PC-9 (cell line): ENCODE measurements at places on chromosomes 3 and 15. TPM values are rescaled to one million over a fixed set of nuclear protein-coding genes. Genes with fewer than 3 reads are reported as not detected.

The OR5K1 gene
- total RNA-seq = not detected in 2 replicates

The KCNMB3 gene
- 7.4 and 8.9 TPM in 2 replicates for total RNA-seq

The FSD2 gene
- not detected in 2 replicates for total RNA-seq

The RAB6B gene
- total RNA-seq = 0.40 and 0.52 TPM in 2 replicates

The NLGN1 gene
- total RNA-seq = 1.4 TPM in 2 replicates

The ITIH1 gene
- not detected in 2 replicates for total RNA-seq

The LOXL1 gene
- total RNA-seq = 35.8 and 50.7 TPM in 2 replicates

The ABHD14A gene
- 7.1 and 9.9 TPM in 2 replicates for total RNA-seq

The ACOX2 gene
- total RNA-seq = 2.8 and 3.5 TPM in 2 replicates

The PLA2G4F gene
- 1.2 and 1.9 TPM in 2 replicates for total RNA-seq

The CYP11A1 gene
- total RNA-seq = 7.1 and 9.6 TPM in 2 replicates

The PLA2G4D gene
- 0.90 and 1.4 TPM in 2 replicates for total RNA-seq

The TLR9 gene
- 0.30 and 0.44 TPM in 2 replicates for total RNA-seq

The GOLGA6A gene
- 1.2 TPM in 1 of 2 replicates, not detected in the other for total RNA-seq

The SLC12A1 gene
- not detected in 2 replicates for total RNA-seq

The BUB1B gene
- 74.3 and 75.3 TPM in 2 replicates for total RNA-seq

The GUCA1C gene
- total RNA-seq = not detected in 2 replicates

The TJP1 gene
- 152 and 159 TPM in 2 replicates for total RNA-seq

The ANKRD63 gene
- total RNA-seq = not detected in 2 replicates

The RMDN3 gene
- total RNA-seq = 15.7 and 19.8 TPM in 2 replicates

The DNAH12 gene
- 0.10 and 0.22 TPM in 2 replicates for total RNA-seq

The XCR1 gene
- total RNA-seq = 0.13 and 0.18 TPM in 2 replicates

The GOLGA6B gene
- total RNA-seq = 0.22 TPM in 1 of 2 replicates, not detected in the other

The ECE2 gene
- not detected in 2 replicates for total RNA-seq

The ONECUT1 gene
- not detected in 2 replicates for total RNA-seq

The LSG1 gene
- total RNA-seq = 59.2 and 71.8 TPM in 2 replicates

The CADPS gene
- not detected in 2 replicates for total RNA-seq

The NR2F2 gene
- total RNA-seq = 48.4 and 72.1 TPM in 2 replicates

The RAB43 gene
- total RNA-seq = 39.5 and 48.9 TPM in 2 replicates

The CD200R1L gene
- 0.37 TPM in 1 of 2 replicates, not detected in the other for total RNA-seq

The KBTBD13 gene
- not detected in 2 replicates for total RNA-seq

The SLC30A4 gene
- total RNA-seq = 2.7 and 3.0 TPM in 2 replicates

The TRIM42 gene
- not detected in 2 replicates for total RNA-seq

The STRA6 gene
- total RNA-seq = 64.9 and 83.6 TPM in 2 replicates

The TIMP4 gene
- total RNA-seq = 15.5 and 19.0 TPM in 2 replicates

The SKOR1 gene
- total RNA-seq = 0.13 and 0.40 TPM in 2 replicates

The CPLX3 gene
- total RNA-seq = not detected in 2 replicates

The CCDC54 gene
- not detected in 2 replicates for total RNA-seq

The DGKG gene
- 9.8 and 20.0 TPM in 2 replicates for total RNA-seq
